Left ventricle myocardium superior (tissue), 1 donor: ENCODE measurements at places on chromosomes 12 and 14.
A peak's percentile ranks its signal among the peaks of the same experiment; 100 is the strongest.

- DNase-seq = no peak
These were observed 28.9 kb downstream of the ABCC9 start for GRCh38 chr12:21912318-21912717.

- no peak for DNase-seq
These were observed 45.8 kb downstream of the NEUROD4 start for GRCh38 chr12:55065535-55065934.

GRCh38 chr12:96233939-96234461, 39.8 kb downstream of the ELK3 start:
- peak; percentile 96 for DNase-seq

DNA sequence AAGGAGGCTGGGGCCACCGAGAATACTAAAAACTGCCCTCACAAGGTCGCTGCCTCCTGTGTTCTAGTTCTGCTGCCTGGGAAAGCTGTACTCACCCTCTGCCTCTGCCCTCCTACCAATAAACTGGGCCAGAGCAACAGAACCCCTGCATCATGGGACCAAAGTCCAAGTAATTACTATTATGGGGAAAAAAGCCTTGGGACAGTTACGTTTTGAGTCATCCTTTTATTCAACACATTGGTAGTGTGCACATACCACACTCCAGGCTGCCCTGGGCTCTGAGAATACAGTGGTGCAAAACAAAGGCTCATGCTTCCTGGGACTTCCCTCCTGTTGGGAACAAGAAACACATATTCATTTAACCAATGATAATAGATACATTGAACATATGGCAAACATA, 49.0 kb downstream of the CACNA1C start:
- no peak for DNase-seq

DNA sequence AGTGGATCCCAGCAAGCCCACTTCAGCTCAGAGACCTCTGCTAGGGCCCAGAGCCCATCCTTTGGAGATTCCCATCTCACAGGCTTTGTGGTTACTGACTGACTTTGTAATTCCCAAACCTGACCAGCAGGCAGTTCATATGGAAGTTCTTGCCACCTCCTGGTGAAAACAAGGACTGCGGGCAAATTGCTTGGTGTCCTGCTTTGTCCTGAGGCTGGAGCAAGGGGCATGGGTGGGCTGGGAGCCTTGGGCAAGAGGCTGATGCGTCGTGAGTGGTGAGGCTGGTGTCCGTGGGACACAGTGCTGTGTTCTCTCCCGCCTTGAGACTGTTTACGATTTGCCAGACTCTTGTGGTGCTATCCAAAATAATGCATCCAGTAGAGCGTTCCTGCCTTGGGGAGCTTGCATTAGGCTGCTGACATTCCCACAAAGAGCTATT, 91.0 kb downstream of the LRRC74A start:
- DNase-seq = peak; percentile 52

GRCh38 chr12:95573951-95574576, 22.8 kb upstream of the USP44 start:
- no peak for DNase-seq

DNA sequence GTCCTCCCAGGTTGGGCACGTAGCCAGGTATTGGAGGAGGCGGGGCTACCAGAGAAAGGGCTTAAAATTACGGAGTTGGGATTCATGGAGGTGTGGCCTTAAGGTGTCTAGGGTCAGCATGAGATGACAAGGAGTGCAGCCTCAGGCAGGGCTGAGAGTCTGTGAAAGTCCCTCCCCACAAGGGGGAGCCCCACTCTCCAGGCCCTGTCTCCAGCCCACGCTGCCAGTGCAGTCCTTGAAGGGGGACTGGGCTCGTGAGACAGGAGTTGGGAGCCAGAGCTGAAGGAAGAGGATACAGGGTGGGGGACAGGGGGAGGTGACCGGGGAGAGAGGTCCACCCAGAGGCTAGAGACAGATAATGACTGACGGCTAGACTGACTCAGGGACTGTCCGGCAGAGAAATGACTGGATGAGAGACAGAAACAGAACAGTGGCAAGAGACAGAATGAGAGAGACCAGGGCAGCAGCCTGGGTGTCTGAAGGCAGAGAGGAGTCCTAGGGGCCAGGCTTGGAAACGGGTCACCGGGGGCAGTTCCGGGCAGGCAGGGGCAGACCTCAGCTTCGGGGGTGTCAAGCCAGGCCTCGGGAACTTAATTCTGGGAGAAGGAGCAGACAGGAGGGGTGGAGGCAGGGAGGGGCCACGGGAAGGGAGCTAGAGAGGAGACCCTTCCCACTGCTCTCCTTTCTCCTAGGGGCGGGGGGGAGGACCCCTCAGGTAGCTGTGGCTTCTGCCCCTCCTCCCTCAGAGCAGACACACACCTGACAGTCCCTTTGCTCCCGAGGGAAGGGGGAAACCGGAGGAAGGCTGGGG, 970 bp downstream of the CDH24 start:
- DNase-seq = peak; percentile 68

DNA sequence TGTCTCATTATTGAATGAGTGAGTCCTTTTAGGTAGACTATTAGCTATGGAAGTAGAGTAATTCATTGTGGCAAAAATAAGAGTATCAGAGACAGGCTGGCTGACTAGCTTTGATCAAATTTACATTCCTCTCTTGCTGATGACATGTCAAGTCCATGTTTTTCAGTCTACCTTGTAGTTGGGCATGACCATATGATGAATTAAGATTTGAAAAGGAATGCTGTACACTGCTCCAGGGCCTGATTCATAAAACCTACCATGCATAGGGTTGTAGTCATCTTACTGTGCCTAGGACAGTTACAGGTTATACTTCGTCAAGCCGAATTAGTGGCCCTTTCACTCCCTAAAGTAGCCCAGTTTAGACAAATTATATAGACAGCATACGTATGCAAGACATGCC, 545.7 kb upstream of the MIS18BP1 start:
- no peak for DNase-seq

- no peak for DNase-seq
These were observed 422.3 kb downstream of the VRK1 start for GRCh38 chr14:97219431-97220017.

GRCh38 chr12:2533036-2533435, 261.7 kb upstream of the FKBP4 start:
- DNase-seq = no peak

DNA sequence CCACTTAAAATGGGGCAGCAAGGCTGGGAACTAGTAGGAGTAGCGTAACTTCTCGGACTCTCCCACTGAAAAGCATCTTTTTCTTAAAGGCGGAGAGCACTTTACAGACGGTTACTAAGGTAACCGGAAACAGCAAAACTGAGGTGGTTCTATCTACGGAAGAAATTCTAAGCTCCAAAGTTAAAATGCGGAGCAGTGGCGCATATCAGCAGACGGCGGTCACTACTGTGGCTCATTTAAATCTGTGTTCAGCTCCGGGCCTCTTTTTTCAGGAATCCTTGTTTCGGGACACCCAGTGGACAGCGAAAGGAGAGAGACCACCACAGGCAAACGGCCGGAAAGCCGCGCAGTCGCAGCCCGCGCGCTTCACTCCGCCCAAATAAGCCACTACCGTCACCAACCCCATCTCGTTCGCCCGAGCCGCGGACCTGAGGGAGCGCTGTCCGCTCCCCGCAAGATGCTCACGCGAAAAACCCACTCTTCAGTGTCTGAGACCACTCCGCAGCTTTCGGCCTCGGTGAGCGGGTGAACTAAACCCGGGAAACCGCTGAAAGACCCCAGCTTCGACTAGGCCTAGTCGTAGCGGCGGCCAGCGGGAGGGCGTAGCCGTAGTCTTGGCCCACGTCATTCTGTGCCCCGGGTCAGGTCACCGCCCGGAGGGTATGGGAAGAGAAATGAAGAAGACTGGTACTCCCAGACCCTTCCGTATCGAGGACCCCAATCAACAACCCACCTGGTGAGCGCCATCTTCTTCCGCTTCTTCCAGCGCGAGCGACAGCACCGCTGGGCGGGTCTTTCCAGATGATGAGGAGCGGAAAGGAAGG, at the start of gene SNW1:
Gene SNW1 (minus strand): TSS at position 776 of the 824 bp plus-strand sequence. CDS start 29 bp downstream, at position 747.
- DNase-seq = peak; percentile 94

- peak; percentile 74 for DNase-seq
These were observed 103.9 kb upstream of the MYL2 start for GRCh38 chr12:111024205-111024801.

DNA sequence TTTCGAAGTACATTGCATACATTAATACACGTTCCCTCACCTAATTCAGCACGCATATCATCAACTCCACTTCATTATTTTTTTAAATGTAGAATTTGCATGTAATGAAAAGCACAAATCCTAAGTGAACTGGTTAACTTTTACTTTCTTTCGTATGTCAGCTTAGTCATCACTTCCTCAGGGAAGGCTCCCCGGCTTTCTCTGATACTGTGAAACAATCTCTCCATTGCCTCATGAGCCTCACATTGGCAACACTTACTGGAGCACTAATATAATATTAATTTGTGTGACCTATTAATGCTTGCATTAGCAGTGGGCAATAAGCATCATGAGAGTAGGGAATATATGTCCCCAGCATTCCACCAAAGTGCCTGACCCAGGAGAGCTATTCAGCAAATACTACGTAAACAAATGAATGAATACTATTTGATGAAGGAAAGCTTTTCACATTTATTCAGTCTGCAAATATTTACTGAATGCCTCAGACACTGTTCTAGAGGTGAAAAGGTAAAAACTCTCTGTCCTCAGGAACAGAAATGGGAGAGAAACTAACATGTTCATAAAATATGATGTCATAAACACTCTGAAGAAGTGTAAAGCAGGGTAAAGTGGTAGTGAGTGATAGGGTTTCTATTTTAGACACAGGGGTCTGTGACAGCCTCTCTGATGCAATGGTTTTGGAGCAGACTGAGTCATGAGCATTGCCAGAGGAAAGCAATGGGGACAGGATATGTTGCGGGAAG, 327.5 kb upstream of the DIO2 start:
- DNase-seq = no peak

GRCh38 chr14:99696929-99697328, 12.8 kb downstream of the CYP46A1 start:
- DNase-seq = no peak

GRCh38 chr14:22572562-22573058, 16.4 kb downstream of the DAD1 start:
- no peak for DNase-seq

GRCh38 chr12:90304231-90304630, 595.6 kb upstream of the ATP2B1 start:
- no peak for DNase-seq

DNA sequence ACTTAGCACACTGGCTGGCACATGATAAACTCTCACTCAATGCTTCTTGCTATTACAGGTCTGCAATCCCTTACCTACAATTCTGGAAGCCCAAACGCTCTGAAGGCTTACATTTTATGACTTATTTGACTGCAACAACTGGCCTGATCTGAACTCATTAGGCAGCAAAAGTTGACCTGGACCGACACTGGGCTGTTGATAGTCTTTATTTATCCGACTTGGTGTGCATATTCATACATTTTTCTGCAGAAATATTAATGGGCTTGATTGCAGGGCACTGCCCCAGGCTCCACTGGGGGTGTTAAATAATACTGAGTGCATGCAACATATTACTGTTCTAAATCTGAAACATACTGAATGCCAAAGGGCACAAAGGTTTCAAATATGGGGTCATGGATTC, 1076.7 kb downstream of the BCL11B start:
- DNase-seq = no peak

DNA sequence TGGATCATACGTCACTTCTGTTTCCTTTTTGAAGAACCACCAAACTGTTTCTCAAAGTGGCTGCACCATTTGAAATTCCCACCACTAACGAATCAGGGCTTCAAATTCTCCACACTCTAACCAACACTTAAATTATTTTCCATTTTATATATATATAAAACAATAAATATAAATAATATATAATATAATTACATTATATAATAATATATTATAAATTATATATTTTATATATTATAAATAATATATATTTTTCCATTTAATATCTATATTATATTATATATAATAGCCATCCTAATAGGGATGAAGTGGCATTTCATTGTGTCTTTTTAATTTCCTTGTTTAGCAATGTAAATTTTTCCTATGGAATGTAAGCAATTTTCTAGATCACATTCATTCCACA, 24.6 kb upstream of the CIT start:
- DNase-seq = no peak

DNA sequence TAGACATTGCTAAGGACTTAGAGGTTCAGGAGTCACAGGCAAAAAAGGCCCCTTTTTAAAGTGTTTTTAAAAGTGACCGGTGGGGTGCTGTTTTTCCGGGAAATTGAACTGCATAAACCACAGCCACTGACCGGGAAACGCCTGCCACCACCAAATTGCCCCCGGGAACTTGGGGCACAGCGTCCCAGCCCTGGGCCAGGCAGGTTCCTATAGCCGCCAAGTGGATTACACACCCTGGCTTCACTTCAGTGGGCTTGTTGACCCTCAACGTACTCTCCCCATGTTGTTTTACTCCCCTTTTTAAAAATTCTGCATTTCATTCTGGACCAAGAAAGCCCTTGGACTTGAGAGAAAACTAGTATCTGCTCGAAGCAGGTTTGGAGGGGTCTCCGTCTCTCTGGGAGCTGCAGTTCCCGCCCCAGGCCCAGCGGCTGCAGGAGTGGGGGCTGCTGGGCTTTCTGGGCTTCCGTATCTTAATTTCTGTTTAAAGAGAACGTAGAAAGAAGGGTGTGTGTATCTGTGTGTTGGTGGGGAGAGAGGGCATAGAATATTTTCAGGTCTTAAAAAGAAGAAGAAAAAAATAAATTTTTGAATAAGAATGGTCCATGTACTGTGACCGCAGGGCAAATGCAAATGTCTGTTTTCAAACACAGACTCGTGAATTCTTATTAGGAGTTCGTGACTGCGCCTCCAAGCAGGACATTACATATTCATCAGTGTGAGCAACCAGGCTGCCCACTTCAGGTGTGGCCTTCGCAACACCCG, 82.9 kb downstream of the PAPOLA start:
- no peak for DNase-seq

- DNase-seq = no peak
These were observed 48.7 kb downstream of the ST8SIA1 start for GRCh38 chr12:22285846-22286245.

- no peak for DNase-seq
These were observed 30.5 kb downstream of the PPP2R5C start for GRCh38 chr14:101791919-101792572.

DNA sequence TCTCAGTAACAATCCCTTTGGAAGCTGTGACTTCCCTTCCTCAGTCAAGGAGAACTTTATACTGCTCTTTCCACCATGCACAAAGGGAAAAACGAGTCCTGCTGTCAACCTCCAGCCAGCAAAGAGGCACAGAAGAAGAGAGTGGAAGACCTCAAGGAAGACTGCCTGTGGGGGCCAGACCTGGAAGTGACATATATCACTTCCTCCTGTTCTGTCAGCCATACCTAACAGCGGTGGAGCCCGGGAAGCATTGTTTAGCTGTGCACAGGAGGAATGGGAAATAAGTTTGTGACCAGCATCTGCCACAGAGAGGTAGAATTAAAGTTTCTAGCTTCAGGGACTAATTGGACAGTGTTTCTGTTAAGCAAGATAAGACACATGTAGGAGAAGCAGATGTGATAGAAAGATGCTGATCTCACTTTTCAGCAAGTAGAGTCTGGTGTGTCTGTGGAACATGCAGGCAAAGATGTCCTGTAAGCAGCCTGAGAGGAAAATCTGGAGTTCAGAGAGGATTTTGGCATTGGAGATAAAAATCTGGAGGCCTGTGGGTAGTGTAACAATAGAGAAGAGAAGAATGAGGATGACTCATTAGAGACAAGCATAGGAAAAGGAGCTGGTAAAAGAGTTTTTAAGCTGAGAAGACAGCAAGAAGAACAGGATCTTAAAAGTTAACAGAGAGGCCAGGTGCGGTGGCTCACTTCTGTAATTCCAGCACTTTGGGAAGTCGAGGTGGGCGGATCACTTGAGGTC, 141.6 kb upstream of the CPSF6 start:
- DNase-seq = no peak

GRCh38 chr12:94074980-94075629, 73.3 kb upstream of the PLXNC1 start:
- peak; percentile 74 for DNase-seq

GRCh38 chr12:59570145-59570544, 25.7 kb upstream of the SLC16A7 start:
- DNase-seq = no peak
